Urinary bladder (tissue), 4 donors: ENCODE measurements at places on chromosomes 4 and X.

DNA sequence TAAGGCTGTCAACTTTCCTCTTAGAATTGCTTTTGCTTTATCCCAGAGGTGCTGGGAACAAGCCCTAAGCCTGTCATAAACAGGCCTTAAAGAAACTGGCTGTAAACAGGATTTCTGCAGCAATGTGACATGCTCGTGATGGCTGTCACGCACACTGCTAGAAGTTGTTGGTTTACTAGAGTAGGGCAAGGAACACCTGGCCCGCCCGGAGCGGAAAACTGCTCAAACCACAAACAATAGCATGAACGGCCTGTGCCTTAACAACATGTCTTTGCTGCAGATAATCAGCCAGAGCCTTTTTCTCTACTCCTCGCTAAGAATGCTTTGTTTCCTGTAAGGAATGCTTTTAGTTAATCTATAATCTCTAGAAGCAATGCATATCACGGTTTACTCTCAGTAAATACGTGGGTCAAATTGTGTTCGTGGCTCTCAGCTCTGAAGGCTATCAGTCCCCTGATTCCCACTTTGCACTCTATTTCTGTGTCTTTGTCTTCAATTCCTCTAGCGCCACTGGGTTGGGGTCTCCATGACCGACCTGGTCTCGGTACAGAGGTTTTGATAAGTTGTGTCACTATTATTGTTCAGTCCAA lies 318.3 kb downstream of the GLUD2 start:
- no peak for DNase-seq

GRCh38 chrX:110004215-110004614 lies 1.3 kb downstream of the TMEM164 start:
- no peak for DNase-seq

DNA sequence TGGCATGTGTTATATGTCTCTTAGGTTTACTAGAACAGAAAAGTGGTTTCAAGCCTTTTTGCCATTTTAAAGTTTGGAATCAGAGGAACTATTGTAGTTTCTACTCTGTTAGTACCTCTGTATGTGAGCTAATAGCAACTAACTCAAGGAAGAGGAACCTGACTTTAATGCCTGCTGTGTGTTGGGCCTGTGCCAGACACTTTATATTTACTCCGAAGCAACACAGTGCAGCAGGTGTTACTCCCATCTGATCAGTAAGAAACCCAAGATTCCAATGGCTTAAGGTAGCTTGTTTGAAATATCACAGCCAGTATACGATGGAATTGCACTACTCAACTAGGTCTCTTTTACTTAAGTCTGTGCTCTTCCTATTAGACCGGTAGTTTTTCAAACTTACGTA lies 79.2 kb downstream of the USP9X start:
- no peak for DNase-seq

- DNase-seq, result no peak
Measured at GRCh38 chrX:9582956-9583355, 118.1 kb downstream of the TBL1X start.

DNA sequence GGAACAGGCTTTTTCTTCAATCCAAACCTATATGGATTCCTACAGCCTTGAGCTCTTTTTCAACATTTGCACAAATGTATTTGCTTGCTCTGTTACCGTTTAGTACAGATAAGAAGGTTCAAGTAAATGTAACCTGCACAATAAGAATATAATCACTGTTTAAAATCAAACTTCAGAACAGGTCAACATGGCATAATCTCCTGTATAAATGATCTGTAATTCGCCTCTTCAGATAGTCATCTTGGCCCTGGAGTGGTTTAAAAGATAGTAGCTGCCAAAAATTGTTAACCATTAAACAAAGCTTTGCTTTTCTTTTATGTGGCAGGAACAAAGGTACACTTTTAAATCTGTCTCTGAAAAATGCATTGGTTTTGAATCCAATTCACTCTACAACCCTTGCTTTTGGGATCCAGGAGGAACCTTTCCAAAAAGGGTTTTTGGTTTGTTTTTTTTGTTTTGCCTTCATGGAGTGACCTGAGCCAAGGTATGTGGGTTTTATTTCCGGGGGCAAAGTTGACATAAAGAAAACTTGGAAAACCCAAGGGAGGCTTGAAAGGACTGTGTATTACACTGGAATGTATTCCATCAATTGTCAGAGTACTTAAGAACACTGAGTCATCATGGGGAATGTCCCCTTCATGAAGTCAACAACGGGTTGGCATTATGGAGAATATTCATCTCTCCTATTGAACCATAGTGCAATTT lies 210.4 kb upstream of the HCCS start:
- no peak for DNase-seq

GRCh38 chrX:47209508-47210238 lies 8.8 kb upstream of the CDK16 start:
- DNase-seq, result no peak
